ENCODE measurements at places on chromosomes 2 and 18.

GRCh38 chr18:35005963-35006577, 35.1 kb upstream of the MAPRE2 start:
- DNase-seq, result no peak

GRCh38 chr2:98034745-98035144, 39.0 kb upstream of the TMEM131 start:
- no peak for DNase-seq

- no peak for DNase-seq
These were observed 1.6 kb downstream of the FEV start for GRCh38 chr2:218983263-218983933.

- DNase-seq, result no peak
These were observed 135.6 kb downstream of the RBMS1 start for GRCh38 chr2:160358046-160358445.

DNA sequence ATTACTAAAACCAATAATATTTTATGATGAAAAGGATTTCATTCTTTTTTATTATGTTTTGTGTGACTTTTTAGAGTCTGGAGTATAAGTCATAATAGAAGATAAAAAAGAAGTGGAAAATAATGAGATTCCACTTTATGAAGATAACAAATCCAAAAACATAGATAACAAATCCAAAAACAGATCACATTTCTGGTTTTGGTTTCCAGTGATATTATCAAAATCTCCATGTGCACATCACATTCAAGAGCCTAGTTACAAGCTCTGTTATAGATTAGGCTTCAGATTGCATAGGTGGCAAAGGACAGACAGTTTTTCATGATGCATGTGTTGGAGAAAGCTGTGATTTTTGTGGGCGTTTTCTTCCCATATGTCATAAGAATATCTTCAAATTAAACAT, 648.2 kb downstream of the STK39 start:
- no peak for DNase-seq

- DNase-seq, result no peak
These were observed 321.5 kb upstream of the NT5C1B start for GRCh38 chr2:18910843-18911242.

GRCh38 chr18:66621816-66622576, 18.1 kb upstream of the CDH19 start:
- DNase-seq, result no peak

DNA sequence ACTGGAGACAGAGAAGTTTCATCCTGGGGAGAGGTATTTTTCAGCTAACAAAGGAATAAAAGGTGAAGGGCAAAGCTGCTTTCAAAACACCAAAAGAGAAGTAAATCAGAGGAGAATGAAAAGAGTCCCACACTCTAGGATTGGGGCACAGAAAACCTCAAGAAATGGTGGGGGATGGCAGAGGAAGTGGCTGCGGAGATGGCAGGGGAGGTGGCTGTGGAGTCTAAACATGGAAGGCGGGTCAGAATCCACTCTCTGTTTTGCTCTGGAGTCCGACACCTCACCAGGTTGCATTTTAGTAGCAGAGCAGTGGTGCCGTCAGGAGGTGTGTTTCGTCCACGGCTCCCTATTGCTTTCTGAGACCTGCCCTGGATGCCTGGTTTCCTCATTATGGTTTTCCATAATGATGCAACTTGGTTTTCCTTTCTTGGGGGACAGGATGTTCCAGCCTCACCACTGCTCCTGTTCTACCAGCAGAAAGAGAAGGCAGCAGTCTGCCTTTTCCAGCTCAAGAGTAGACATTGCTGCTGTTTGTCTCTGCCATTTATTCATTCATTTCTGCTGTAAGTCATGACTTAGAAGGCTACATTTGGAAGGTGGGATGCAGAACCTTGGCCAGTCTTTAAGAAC, 188.7 kb downstream of the ANKRD44 start:
- no peak for DNase-seq

- no peak for DNase-seq
These were observed 109.8 kb downstream of the FSHR start for GRCh38 chr2:49044350-49045079.
